ENCODE measurements at places on chromosomes 4 and X. TPM values are rescaled to one million over a fixed set of nuclear protein-coding genes. Genes with fewer than 3 reads are reported as not detected.

The CHST7 gene
- total RNA-seq: 20.1 TPM

The SH2D1A gene
- not detected for total RNA-seq

The MAGEC3 gene
- not detected for total RNA-seq

The FAM149A gene
- total RNA-seq: 0.36 TPM

The TEX13B gene
- not detected for total RNA-seq

The ARR3 gene
- not detected for total RNA-seq

The SPATA4 gene
- total RNA-seq: under 0.01 TPM

The CXCL3 gene
- 0.93 TPM for total RNA-seq

The SPANXA2 gene
- total RNA-seq: not detected

The ELOVL6 gene
- 9.2 TPM for total RNA-seq

The SLC38A5 gene
- 76.5 TPM for total RNA-seq

The PWWP3B gene
- total RNA-seq: 1.3 TPM

The GSX2 gene
- total RNA-seq: not detected

The MAB21L2 gene
- total RNA-seq: 2.8 TPM

The FAM9C gene
- total RNA-seq: 0.50 TPM

All from thoracic aorta endothelial cell (primary cell).